Activated T-cell treated with anti-CD3 and anti-CD28 coated beads, Interleukin-2, amount 50 U/mL, for 24 hours (primary cell): ENCODE measurements at places on chromosomes 16 and 17.

- peak overlapping the region; percentile 57 for H3K27ac ChIP-seq
- H3K36me3 ChIP-seq = peaks cover 87% of the 10 kb centered on the region
- H3K27me3 ChIP-seq = no peaks in the 10 kb centered on the region
- peaks cover 28% of the 10 kb centered on the region for H3K4me1 ChIP-seq
- no peak overlapping the region for H3K4me3 ChIP-seq
- no peak for DNase-seq
Observed at GRCh38 chr17:62566996-62567578, 60.4 kb upstream of the MRC2 start.

DNA sequence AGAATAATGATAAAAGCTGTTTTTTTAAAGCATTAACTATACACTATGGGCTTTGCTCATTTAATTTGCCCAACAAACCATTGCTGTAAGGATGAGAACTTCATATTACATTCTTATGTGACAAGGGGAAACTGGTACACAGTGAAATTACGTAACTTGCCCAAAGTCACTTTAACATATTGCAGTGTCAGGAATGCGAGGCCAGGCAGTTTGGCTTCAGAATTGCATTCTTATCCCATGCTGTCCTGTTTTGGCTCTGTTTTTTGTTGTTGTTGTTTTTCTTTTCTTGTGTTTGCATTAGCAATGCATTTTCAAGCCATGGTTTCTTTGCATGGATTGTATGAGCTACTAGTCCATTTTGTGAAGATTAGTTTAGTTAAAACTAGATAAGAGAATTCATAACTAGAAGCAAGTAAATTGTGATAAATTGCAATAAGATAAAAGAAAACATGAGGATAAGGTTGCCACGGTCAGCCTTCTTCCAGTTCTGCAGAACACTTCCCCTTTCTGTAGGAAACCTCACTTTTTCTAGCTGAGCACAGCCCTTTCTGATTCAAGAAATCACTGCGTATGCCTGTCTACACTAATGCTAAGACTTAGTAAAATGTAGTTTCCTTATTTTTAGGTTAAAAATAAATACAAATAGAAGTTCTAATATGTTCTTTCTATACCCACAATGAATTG, 221.3 kb upstream of the KCNJ16 start:
- H3K4me3 ChIP-seq = no peak overlapping the region
- no peak overlapping the region for H3K27ac ChIP-seq
- no peak for DNase-seq
- no peaks in the 10 kb centered on the region for H3K4me1 ChIP-seq

DNA sequence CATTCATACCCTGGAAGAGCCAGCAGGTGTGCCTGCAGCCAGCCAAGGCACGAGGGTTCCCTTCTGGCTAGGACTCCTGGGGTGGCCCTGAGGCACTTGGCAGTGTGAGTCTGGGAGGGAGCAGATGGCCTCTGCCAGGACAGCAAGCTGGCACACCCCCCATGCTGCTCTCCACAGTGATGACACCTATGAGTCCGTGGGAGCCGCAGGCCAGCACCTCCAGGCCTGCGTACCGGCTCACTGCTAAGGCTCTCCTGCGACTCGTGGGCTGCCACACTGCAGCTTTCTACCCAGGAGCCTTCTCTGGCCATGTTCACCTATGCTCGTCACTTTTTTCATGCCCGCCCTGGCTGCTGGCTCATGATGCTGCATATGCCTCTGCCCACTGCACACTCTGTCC, 68.1 kb downstream of the NDEL1 start:
- no peak overlapping the region for H3K4me3 ChIP-seq
- DNase-seq = no peak
- peaks cover 8% of the 10 kb centered on the region for H3K36me3 ChIP-seq
- no peak overlapping the region for H3K27ac ChIP-seq
- H3K4me1 ChIP-seq = no peaks in the 10 kb centered on the region
- H3K27me3 ChIP-seq = no peaks in the 10 kb centered on the region

DNA sequence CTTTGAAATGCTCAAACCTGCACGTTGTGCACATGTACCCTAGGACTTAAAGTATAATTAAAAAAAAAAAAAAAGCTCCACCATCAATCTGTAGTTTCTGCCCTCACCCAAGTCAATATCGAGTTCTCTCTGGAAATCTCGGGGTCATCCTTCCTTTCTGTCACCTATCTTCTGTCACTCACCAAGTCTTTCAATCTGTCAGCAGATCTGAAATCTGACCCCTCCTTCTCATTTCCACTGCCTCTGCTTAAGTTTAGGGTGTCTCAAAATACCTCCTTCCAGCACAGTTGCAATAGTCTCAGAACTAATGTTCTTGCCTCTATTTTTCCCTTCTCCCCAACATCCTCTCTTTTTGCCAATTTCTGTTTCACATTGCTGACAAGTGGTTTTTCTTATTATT, 32.3 kb downstream of the FTO start:
- no peaks in the 10 kb centered on the region for H3K36me3 ChIP-seq
- no peak for DNase-seq
- no peaks in the 10 kb centered on the region for H3K27me3 ChIP-seq
- no peak overlapping the region for H3K4me3 ChIP-seq
- no peak overlapping the region for H3K27ac ChIP-seq

GRCh38 chr17:80363120-80363515, 51.8 kb upstream of the ENDOV start:
- no peak for DNase-seq
- peaks cover 99% of the 10 kb centered on the region for H3K36me3 ChIP-seq
- no peaks in the 10 kb centered on the region for H3K27me3 ChIP-seq
- no peak overlapping the region for H3K4me3 ChIP-seq

GRCh38 chr17:58783380-58783779, 27.7 kb downstream of the PPM1E start:
- DNase-seq = no peak
- H3K27me3 ChIP-seq = peaks cover 5% of the 10 kb centered on the region
- no peak overlapping the region for H3K27ac ChIP-seq
- peaks cover 2% of the 10 kb centered on the region for H3K4me1 ChIP-seq
- H3K36me3 ChIP-seq = no peaks in the 10 kb centered on the region

- H3K4me3 ChIP-seq = no peak overlapping the region
- no peak overlapping the region for H3K27ac ChIP-seq
- H3K27me3 ChIP-seq = no peaks in the 10 kb centered on the region
- H3K4me1 ChIP-seq = no peaks in the 10 kb centered on the region
Observed at GRCh38 chr17:66777689-66778225, 57.2 kb upstream of the CACNG5 start.

GRCh38 chr17:17779015-17779611, 57.7 kb downstream of the SREBF1 start:
- H3K4me3 ChIP-seq = no peak overlapping the region
- peaks cover 3% of the 10 kb centered on the region for H3K27me3 ChIP-seq
- DNase-seq = no peak
- no peak overlapping the region for H3K27ac ChIP-seq
- peaks cover 12% of the 10 kb centered on the region for H3K4me1 ChIP-seq

GRCh38 chr16:56630134-56630533, 2.3 kb upstream of the MT1M start:
- H3K27me3 ChIP-seq = peaks cover 72% of the 10 kb centered on the region
- no peaks in the 10 kb centered on the region for H3K36me3 ChIP-seq
- no peak overlapping the region for H3K4me3 ChIP-seq
- no peak for DNase-seq
- H3K27ac ChIP-seq = no peak overlapping the region

DNA sequence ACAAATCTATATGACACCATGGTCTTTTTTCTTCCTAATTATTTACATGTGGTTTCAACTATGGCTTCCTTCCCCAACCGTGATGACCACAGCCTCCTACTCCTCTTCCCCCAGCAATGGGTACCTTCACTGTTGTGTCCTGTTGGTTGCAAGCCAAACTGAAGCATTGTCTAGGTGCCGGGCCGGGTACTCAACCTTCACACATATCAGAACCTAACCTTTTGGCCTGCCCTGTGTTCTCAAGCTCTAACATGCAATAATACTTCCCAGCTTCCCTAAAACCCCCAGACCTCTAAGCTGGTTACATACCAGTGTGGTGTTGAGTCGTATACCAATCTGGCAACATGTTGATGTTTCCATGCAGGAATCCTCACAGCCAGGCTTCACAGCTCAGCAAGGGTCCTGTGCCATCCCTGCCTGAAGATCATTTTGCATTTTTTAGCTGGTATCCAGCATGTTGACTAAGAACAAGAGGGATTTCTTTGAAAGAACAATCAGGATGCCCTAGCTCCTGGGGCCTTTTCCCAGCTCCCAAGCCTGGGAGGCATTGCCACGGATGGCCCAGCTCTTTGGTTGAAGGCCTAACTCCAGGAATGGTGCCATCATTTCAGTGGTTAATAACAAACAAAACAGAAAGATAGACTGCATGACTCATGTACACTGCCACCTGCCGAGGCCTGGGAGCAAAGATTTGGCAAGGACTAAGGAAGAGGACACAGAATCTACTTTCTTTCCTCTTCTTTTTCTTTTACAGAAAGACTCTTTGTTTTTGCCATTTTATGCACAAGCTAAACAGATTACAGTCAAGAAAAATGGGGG, 373.7 kb upstream of the SALL1 start:
- H3K27me3 ChIP-seq = no peaks in the 10 kb centered on the region
- DNase-seq = no peak
- H3K36me3 ChIP-seq = no peaks in the 10 kb centered on the region
- no peak overlapping the region for H3K27ac ChIP-seq
- no peaks in the 10 kb centered on the region for H3K4me1 ChIP-seq
- no peak overlapping the region for H3K4me3 ChIP-seq

DNA sequence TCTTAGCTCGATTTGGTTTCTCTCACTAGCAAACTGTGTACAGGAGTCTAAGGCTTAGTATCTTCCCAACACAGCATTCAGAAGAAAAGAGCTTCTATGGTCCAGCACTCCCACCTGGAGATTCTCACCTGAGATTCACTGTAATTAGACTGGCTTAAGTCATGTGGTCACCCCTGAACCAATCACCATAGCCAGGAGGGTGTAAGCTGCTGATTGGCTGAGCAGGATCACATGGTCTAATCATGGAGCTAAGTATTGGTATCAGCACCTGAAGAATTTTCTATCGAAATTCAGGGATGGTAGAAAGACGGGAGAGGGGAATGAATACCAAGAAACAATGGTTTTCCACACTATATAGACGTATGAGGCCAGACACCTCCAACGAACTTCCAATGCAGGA, 359.8 kb upstream of the ERCC4 start:
- H3K27ac ChIP-seq = no peak overlapping the region
- no peaks in the 10 kb centered on the region for H3K4me1 ChIP-seq
- H3K36me3 ChIP-seq = no peaks in the 10 kb centered on the region
- peaks cover 6% of the 10 kb centered on the region for H3K27me3 ChIP-seq
- no peak overlapping the region for H3K4me3 ChIP-seq

- peaks cover 59% of the 10 kb centered on the region for H3K4me1 ChIP-seq
- H3K27ac ChIP-seq = peak overlapping the region; percentile 98
- H3K27me3 ChIP-seq = no peaks in the 10 kb centered on the region
- peaks cover 100% of the 10 kb centered on the region for H3K36me3 ChIP-seq
- peak overlapping the region; percentile 67 for H3K4me3 ChIP-seq
- peak; percentile 59 for DNase-seq
Observed at GRCh38 chr17:16027708-16028584, 28.3 kb downstream of the TTC19 start.

DNA sequence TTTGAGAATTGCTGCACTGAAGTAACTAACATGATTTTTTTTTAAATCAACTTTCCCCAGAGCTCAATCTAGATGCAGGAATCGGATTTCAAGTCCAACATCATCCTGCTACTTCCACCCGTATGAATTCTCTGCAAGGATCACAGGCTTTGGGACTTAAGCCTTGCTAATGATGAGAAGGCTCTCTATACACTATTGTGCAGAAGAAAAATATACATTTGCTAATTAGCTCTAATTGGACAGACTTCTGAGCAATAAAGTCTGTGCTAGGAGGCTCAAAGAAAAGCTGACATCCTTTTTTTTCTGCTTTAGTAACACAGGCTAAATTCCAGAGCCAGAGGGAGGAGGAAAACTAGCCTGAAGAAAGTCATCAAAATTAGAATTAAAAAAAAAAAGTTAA, 433.6 kb downstream of the PMP22 start:
- H3K36me3 ChIP-seq = no peaks in the 10 kb centered on the region
- peaks cover 23% of the 10 kb centered on the region for H3K27me3 ChIP-seq
- H3K27ac ChIP-seq = no peak overlapping the region
- DNase-seq = no peak
- H3K4me1 ChIP-seq = peaks cover 12% of the 10 kb centered on the region

- peaks cover 98% of the 10 kb centered on the region for H3K36me3 ChIP-seq
- H3K4me3 ChIP-seq = no peak overlapping the region
- H3K27ac ChIP-seq = peak overlapping the region; percentile 20
- H3K4me1 ChIP-seq = peaks cover 17% of the 10 kb centered on the region
- no peaks in the 10 kb centered on the region for H3K27me3 ChIP-seq
Observed at GRCh38 chr17:27593232-27593856, 37.6 kb upstream of the LGALS9 start.

GRCh38 chr17:45256114-45256966, 5.6 kb downstream of the SPATA32 start:
- peak overlapping the region; percentile 17 for H3K4me3 ChIP-seq
- DNase-seq = no peak
- H3K4me1 ChIP-seq = peaks cover 66% of the 10 kb centered on the region
- peak overlapping the region; percentile 86 for H3K27ac ChIP-seq
- H3K27me3 ChIP-seq = no peaks in the 10 kb centered on the region
- peaks cover 9% of the 10 kb centered on the region for H3K36me3 ChIP-seq

DNA sequence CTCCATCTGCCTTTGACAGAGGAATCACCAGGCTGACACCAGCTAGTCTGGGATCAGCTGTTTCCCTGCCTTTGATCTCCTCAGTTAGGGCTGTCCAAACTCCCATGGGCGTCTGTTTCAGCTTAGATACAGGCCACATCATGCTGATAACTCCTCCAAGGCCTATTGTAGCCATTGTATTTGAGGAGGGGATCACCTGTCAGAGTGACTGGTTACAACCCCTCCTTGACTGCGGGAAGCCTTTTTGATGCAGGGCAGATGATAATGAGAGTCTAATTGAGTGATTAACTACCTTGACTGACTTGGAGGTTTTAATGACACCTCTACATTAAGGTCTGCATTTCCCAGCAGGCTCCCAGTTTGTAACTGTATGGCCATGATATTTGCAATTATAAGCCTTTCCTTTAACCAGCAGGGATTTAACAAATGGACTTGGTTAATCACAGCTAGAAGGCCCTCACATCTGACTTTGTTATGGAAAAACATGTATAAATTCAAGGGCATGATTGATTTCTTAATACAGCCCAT, 863.5 kb downstream of the KCNJ2 start:
- no peaks in the 10 kb centered on the region for H3K4me1 ChIP-seq
- H3K4me3 ChIP-seq = no peak overlapping the region
- H3K27me3 ChIP-seq = no peaks in the 10 kb centered on the region
- DNase-seq = no peak
- no peaks in the 10 kb centered on the region for H3K36me3 ChIP-seq
- H3K27ac ChIP-seq = no peak overlapping the region
